T follicular helper cell (primary cell): ENCODE measurements at places on chromosomes 4 and X.

DNA sequence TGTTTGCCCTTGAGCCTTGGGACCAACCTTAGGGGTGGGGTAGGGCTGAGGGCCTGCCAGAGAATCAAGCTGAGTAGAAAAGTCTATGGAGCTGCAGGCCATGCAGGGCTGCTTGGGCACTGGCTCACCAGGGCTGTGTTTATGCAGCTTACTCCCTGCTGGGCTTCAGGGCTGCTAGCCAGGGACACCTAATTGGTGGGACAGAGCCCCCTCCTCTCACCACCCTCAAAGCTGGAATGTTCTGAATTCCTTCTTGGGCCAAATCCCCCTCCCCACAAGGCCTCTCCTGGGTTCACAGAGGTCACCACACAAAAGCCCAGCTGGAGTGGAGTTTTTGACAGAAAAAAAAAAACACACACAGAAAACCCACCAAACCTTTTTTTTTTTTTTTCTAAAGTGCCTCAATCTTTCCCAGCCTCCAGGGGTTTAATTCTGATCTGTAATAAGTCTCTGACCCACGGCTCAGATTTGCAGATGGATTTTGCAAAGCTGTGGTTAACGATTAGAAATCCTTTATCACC, at the start of gene CLDN2:
TSS of gene CLDN2 (plus strand) at position 471 of the 521 bp plus-strand sequence. CDS start 7,827 bp downstream, outside the sequence.
- no peak for DNase-seq

- no peak for DNase-seq
Observed at GRCh38 chrX:75963774-75964173, 178.7 kb upstream of the MAGEE2 start.

DNA sequence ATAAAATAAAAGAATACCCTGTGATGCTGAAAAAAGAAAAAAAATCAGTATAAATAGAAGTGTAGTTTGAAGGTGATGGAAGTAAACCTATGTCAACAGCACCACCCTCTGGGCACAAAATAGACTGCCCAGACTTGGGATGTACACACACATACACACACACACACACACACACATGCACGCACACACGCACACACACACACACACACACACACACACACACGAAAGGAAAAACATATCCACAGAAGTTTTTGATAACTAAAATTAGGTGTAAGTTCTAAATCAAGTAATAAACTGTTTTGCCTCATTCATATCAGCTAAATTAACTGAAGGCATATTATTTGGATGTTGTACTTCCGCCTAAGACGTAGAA, 40.5 kb downstream of the ANXA5 start:
- DNase-seq = no peak

DNA sequence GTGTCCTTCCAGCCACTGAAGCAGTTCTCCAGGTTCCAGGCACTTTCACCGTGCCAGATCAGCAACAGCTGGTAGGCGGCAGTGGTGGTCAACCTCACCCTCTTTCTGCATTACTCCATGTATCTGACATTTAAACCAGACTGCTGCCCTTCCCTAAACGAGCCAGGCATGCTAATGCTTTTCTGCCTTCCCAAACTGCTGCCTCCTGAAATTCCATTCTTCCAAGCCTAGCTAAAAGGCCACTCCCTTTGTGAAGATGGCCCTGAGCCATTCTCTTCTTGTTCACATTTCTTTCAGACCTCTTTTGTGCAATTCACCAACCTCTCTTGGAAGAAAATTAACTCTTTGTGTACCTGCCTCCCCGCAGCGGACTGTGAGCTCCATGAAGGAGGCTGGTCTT, 73.7 kb downstream of the CHST7 start:
- no peak for DNase-seq

- DNase-seq = no peak
Observed at GRCh38 chrX:20594985-20595384, 328.3 kb upstream of the RPS6KA3 start.

- no peak for DNase-seq
Observed at GRCh38 chr4:85370400-85371032, 104.4 kb upstream of the ARHGAP24 start.

DNA sequence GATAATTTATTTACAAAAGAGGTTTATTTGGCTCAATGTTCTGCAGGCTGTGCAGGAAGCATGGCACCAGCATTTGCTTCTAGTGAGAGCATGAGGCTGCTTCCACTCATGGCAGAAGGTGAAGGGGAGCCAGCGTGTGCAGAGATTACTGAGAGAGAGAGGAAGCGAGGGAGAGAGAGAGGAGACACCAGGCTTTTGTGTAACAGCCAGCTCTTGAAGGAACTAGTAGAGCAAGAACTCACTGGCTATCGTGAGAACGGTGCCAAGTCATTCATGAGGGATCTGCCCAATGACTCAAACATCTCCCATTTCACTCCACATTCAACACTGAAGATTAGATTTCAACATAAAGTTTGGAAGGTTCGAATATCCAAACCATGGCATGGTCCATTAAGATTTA, 12.7 kb downstream of the GUCY1A1 start:
- no peak for DNase-seq

DNA sequence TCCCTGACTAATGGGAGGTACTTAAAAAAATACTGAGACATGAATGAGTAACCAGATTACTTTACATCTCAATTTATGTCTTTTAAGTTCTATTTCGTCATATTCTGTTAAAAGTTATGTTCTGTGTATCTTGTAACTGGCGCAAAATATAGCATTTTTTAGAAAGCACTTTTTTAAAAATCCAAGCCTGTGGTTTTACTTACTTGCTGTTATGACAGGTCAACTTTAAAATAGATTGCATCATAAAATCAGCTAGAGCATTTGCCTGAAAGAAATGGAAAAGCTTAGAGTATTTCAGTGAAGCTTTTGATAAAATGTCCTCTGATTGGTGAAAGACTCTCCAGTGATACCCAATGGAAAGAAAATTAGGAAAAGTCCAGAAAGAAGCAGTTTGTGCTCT, 1892.3 kb upstream of the TENM3 start:
- no peak for DNase-seq
